ENCODE measurements at places on chromosomes 4 and X.

- DNase-seq: no peak
Observed at GRCh38 chrX:32084757-32085156, 1012.9 kb upstream of the FTHL17 start.

- DNase-seq: no peak
Observed at GRCh38 chr4:139672215-139672614, 6.6 kb downstream of the MGST2 start.

GRCh38 chrX:23292354-23292987 is 42.2 kb upstream of the PTCHD1 start:
- DNase-seq: no peak

DNA sequence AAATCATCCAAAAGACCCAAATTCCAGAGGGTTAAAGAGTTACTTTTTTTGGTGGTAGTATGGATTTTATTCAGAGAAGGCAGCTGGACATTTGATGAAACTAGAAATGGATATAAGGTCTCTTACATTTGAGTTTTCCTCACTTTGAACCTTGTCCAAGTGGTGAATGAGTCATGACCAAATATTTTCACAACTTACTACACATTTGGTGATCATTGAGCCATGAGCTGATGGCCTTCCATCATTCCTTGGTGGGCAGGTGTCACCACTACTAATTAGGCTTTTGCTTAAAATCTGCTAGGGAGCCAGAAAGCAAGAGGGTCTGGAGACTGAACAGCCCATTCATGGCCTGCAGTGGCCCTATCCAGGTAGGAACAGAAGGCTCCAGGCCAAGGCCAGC is 620.2 kb upstream of the INTU start:
- DNase-seq: no peak

GRCh38 chrX:109155161-109155560 is 326.7 kb downstream of the GUCY2F start:
- no peak for DNase-seq

DNA sequence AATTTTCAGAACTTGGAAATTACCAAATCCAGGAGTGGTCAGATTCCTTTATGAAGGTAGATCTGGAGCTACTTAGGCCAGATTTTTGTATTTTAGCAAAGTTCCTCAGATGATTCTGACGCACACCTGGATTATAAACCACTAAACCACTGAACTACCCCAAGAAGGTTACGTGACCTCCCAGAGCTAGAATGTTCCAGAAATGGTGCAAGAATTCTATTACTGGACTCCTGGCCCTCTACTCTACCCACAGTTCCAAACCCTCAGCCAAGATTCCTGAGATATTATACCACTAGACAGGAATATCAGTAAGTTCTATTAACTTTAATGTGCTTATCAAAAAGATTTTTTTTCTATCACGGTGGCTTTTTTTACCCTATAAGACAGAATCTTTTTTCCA is 67.1 kb downstream of the ABCG2 start:
- DNase-seq: no peak

GRCh38 chrX:104469771-104470170 is 96.2 kb upstream of the IL1RAPL2 start:
- no peak for DNase-seq

- no peak for DNase-seq
Observed at GRCh38 chr4:75030028-75030427, 97.1 kb downstream of the PARM1 start.

DNA sequence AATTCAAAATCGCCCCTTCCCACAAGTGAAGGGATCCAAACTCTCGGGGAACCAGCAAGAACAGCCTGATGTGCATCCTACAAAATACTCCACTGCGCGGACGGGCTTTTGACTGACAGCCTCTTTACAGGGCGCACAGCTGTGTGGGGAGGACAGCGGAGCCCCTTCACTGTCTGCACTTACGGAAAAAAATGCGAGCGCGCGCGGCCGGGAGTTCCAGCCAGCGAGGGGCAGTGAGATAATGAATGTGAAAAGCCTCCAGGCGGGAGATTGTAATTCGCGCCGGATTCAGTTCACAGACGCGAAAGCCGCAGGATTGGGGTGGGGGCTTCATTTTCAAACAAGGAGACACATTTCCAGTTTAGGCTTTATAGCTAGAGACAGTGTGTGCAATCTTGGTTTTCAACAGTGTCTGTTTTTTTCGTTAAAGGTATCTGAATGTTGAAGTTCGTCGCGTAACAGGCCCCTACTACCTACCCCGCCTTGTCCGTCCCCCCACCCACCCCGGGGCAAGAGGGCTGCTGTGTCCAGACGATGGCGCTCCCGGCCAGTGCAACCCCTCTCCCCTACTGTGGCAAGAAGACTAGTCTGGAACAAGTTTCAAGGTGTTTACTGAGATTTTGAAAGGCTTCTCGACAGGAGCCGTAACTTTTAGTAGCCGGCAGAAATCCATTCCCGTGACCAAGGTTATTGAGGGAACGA is 1.7 kb upstream of the GPR50 start:
- no peak for DNase-seq

GRCh38 chr4:122555216-122555615 is 65.7 kb downstream of the IL21 start:
- no peak for DNase-seq

DNA sequence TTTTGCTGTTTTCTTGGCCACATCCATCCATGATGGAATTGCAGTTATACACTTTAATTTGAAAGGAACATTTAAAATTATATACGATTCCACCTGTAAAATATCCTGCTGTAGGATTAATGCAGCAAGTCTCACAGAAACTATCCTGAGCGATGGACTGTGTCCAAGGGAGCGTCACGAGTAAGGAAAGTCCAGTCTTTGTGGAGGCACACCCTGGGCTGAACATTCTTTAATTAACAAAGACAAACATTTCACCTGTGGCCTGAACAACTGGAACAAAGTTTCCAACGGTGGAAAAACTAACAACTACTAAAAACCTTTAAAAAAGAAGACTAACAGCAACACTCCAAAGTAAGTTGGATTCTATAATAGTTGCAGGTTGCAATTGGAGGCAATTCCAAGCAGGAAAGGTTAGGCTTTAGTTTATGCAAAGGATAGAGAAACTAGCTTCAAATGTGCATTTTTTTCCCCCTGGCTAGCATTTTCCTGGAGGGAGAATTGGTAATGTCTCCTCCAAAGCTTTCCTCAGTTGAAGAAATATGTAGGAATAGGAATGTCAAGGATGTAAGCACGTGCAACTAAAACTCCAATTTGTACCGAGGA is 11.0 kb downstream of the EREG start:
- no peak for DNase-seq

DNA sequence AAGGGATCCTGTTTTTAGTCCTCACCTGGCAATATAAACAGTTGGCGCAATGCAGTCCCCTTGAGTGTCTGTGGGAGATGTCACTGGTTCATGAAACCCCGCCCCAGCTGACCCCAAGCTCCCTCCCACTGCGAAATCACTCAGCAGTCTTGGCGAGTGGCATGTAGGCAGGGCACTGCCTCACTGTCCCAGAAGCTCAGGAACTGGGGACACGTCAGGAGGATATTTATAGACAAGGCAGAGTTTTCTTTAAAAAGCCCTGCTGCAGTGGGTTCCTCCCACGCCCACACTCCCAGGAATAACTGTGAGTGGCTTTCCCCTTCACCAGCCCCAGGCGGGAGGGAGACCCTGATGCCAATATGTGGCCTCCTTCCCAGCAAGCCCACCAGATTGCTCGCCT is 44.3 kb upstream of the PPP2R2C start:
- no peak for DNase-seq

Measured in activated T-cell treated with anti-CD3 and anti-CD28 coated beads, Interleukin-2, amount 50 U/mL, for 24 hours (primary cell).